Cerebellum (tissue), 4 donors: ENCODE measurements at places on chromosomes 2 and 18.

DNA sequence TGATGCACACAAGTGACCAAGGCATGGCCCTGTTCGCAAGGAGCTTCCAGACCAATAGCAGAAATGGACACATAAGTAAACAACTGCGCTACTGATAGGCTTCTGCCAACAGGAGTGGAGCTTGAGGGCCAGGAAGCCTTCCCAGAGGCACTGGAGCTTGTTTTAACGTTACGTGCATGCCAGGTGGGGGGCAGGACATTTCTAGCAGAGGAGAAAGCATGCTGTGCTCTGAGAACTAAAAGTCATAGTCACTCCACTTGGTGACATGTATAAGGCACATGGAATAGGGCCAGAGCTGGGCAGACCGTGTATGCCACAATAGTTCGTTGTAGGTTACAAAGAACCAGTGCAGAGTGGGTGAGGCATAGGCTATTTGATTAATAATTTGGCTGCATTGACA lies 184.2 kb downstream of the NEDD4L start:
- DNase-seq, result no peak

DNA sequence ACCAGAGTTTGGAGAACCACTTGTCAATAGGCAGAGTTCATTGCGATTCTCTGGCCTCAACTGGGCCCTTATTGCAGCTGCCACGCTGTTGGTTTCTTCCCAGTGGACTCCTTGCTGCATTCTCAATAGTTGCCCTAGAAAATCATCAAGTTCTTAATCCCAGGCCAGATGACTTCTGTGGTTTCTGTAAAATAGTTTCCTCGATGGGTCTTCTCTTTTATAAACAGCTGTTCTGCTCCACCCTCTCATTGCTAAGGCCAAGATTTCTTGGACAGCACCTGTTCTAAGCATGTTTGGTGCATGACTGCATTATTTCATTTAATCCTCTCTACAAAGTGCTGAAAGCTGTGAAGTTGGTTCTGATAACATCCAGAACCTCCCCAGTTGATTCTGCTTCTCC lies 131.0 kb downstream of the BCL2L11 start:
- DNase-seq, result no peak

- DNase-seq, result no peak
Measured at GRCh38 chr18:78857314-78858150, 122.1 kb upstream of the SALL3 start.

DNA sequence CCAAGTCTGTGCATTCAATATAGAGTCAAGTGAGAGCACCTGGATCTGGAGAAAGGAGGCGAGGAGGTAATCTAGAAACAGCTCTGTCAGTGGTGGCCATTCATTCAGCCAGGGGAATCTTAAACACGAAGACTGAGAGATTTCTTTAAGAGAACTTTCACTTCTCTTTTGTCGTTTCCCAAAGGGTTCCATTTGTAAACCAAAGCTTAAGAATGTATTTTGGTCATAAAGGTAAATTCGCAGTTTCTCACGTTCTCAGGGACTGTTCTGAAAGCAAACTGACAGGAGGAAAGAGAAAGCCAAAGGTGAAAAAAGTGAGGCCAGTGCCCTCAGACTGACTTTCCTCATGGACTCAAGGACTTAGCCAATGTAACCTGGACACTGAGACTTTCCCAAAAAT lies 513.5 kb downstream of the CMPK2 start:
- no peak for DNase-seq

DNA sequence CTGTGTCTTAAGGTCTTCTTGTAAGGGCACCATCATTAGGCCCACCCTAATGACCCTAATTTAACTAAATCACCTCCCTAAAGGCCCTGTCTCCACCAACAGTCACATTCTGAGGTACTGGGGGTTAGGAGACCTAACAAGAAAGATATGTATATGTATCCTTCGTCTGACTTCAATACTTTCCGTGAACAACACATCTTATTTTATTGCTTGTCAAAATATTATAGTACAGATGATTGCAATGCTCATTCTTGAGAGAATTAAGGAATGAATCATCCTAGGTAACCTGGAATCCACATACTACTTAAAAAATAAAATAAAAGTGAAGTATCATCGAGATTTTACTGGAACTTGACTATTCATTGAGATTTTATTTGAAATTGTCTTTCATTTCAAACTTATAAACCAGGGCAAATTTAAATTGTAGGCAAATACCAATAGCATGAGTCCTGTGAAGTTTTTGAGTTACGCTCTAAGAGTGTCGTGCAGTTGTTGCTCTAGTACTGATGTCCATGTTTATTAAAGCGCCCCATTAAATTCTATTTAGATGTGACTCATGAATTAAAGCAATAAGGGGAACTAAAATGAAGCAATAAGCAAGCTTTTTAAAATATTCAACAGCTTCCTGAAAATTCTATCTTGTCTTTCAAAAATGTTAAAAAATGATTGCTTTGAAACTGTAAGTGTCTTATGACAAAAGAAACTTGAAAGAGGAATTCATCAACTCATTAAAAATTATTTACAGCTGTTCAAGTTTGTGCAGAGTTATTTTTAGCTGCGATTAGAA lies 40.0 kb downstream of the CCDC102B start:
- no peak for DNase-seq

DNA sequence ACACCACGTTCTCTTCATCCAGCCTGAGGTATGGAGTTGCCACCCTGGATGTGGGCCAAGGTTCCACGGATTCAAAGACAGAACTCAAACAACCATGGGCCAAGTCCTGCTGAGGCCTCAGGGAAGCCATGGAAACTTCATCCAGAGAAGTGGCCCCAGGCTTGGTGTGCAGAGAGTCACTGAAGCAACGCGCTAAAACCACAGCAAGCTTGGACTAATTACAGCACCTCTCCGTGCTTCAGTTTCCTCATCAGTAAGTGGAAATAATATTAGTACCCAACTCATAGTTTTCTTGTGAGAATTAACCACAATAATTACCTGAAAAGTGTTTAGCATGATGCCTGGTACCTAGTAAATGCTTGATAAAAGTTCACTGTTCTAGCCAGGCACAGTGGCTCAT lies 19.2 kb upstream of the AP1S3 start:
- DNase-seq, result no peak

DNA sequence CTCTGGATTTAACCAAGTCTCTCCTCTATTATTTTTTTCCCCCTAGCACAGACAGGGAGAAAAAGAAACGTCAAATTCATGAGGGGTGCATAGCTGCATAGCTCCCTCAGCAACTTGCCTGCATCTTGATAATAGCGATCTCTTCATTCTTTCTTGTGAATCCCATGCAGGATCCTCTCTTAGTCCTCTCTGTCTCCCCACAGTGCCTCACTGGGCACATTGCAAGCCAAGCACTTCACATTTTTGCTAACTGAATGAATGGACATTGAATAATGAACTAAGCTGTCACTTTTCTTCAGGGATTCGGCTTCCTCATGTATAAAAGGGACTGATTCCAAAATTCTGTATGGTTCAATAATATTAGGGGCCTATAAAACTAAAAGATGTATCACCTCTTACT lies 2.9 kb upstream of the EPB41L3 start:
- peak; percentile 67 for DNase-seq

DNA sequence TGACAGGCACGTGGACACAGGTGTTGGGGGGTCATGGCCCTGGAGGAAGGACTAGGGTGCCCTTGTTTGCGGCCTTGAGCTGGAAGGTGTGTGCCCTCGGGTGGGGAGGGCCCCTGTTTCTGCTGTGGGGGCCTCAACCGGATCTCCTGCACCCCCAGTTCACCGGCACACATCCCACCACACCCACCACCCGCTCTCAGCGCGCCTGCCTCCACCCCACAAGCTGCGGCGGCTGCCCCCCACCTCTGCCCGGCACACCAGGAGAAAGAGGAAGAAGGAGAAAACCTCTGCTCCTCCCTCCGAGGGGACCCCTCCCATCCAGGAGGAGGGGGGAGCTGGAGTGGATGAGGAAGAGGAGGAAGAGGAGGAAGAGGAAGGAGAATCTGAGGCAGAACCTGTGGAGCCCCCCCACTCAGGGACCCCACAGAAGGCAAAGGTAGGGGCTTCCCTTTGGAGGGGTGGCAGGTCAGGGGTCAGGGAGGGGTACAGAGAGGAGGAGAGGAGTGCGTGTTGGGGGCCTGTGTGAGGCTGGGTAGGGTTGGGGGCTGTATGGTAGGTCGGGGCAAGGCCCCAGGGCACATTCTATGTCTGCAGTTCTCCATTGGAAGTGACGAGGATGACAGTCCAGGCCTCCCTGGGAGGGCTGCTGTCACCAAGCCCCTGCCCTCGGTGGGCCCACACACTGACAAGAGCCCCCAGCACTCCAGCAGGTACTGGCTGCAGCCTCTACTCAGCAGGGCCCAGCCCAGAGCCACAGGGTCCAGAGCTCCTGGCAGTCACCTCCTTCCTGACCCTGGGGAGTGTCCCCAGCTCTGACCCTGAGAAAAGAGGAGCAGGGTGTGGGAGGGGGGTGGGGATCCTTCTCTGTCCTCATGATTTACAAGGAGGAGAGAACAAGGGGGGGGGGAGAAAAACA lies 1.8 kb downstream of the SLC4A3 start:
- DNase-seq, result no peak

DNA sequence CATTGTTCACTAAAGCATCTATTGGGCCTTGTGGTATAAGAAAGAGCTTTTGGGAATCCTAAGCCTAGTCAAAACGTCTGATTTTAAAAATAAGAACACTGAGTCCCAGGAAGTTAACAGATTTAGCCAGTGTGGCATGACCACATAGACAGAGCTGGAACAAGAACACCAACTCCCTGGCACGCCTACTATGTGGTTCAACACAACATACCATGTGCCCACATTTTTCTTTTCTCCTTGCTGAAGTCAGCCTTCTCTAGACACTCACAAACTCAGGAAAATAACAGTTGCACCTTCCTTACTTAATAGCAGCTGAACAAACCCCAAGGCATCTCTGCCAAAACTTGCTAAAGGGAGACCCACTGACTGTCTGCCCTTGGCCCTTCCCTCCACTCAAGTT lies 124.8 kb downstream of the C1D start:
- DNase-seq, result no peak

- no peak for DNase-seq
Measured at GRCh38 chr2:28035163-28035690, 144.7 kb downstream of the BABAM2 start.

DNA sequence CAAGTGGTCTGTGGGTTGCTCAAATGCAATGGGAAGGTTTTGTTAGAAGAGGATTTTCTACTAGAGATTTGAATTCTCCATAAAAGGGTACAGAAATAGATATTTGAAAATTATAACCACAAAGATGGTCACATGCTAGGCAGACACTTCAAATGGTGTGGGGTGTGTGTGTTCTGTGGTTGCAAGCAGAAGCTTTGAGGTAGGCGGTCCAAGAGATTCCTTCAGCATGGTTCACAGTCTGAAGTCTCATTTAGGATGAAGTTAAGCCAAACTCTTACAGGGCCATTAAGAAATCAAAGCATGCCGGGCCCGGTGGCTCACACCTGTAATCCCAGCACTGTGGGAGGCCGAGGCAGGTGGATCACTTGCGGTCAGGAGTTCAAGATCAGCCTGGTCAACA lies 38.3 kb upstream of the RMDN2 start:
- no peak for DNase-seq

DNA sequence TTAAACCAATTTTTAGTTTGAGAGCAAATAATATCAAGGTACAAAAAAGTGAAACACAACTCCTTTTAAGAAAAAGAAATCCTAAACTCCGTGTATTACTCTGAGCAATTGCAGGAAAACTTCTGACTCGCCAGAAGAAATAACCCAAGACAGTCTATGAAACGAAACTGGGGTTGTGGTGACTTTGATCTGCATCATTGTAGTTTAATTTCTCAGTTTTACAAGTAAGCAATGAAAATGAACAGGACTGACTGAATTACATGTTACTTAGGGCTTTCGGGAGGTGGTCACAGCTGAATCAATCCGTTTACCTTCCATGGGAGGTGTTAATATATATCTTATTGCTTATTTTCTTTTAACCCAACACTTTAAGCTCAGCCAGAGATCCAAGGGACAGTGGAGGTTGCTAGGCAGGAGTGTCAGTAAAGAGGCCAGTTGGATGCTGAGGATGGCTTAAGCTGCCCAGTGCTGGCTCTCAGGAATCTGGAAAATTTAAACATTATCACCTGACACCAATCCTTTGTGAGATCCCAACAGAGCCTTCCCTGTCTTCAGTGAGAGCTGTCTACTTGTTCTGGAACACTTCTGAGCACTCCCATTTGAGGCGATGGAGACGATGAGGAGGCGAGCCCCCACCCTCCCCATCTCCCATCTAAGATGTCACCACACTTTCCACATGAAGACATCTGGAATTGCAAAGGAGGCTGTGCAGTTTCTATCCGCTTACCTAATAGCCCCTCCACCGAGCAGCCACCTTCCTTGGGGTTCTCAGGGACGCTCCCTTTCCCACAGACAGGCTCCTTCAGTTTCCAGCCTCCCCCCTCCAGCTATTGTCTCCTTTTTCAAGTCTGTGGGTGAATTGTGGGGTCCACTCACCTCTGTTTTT lies 3.6 kb upstream of the RAB31 start:
- no peak for DNase-seq

DNA sequence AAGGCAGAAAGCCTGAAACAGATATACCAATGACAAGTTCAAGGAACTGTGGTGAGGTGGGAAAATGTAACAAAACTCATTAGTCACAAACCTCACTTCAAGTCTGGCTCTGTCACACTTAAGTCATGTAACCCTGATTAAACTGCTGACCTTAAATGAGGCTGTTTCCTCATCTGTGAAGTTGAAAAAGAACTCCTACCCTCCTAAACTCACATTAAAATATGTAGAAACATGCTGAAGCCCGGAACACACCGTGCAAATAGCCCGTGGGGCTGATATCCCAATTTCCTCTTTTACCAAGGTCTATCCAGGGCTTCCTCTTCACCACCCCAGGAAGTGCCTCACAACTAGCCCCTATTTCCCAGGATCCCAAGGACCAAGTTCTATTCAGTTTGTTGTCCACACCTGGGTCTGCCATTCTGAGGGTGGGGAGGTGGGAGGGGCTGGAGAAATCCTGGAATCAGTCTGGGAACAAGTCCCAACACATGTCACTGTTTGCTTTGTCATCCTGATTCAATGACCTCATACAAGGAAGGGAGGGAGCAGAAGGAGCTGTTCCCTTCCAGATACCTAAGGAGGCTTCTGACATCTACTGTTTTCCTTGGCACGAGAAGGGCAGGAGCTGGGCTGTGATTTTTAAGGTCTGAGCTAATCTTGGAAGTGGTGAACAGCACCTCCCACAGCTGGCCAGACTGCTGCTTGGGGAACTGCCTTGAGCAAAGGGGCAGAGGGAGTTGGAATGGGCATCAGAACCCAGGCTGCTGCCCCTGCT lies 42.3 kb downstream of the SLC4A1AP start:
- no peak for DNase-seq

DNA sequence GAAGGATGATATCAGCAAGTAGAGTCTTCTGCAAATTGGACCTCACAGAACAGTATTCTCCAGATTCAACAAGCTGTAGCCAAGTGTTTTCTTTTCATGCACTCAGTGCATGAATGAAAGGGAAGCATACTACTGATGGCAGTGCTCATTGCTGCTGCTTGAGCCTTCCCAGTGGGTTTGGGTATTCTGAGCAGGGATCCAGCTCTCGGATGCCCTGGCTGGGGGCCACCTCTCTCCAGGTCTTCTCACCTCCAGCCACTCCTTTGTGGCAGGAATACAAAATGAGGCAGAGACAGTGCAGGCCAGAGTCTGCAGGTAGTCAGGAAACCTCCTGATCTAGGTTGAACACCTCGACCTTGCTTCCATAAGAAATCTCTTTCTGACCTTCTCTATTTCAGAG lies 390.4 kb upstream of the CELF4 start:
- DNase-seq, result peak; percentile 32

- no peak for DNase-seq
Measured at GRCh38 chr2:101717071-101717845, 19.8 kb downstream of the MAP4K4 start.
